K562 (cell line): ENCODE measurements at places on chromosomes 6 and 20.

- DNase-seq: no peak
These were observed 453.6 kb upstream of the FLRT3 start for GRCh38 chr20:14790771-14791620.

DNA sequence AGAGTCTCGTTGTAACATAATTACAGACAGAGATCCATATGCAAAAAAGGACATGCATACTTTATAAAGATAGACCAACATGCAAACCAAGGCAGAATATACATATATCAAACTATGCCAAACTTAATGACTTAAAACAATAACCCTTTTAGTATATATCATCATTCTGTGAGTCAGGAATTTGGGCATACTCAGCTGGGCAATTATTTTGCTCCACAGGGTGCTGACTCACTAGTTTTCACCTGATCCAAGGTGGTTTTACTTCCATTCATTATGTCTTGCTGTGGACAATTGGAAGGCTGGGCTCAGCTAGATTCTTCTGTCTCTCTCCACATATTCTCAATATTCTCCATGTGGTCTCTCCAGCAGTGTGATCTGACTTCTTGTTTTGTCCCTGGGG, 41.2 kb upstream of the RNF146 start:
- DNase-seq: no peak

GRCh38 chr6:90434094-90434493, 137.5 kb upstream of the BACH2 start:
- DNase-seq: no peak

- no peak for DNase-seq
These were observed 509.5 kb upstream of the ID4 start for GRCh38 chr6:19327661-19328060.

DNA sequence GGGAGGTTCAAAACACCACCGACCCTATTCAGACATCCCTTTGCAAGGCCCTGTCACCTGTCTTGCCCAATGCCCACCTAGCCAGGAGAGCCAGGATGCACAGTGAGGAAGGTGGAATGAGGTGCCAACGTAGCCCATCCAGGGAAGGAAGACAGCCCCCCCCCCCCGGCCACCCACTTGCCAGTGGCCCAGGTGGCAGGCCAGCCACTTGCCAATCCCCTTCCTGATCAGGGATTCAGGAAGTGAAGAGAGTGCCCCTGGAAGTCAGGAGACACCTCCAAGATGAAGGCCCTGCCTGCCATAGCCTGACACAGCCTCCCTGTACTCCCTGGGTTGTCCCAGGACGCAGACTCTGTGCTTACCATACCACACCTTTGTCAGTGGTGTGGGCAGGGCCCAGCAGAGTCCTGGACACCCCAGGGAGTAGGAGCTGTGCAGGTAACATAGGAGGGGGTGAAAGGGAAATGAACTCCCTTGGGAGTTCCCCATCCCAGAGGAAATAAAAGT, 54.7 kb downstream of the MRPL14 start:
- DNase-seq: no peak

- DNase-seq: peak; percentile 25
These were observed 93.3 kb downstream of the ADGRB3 start for GRCh38 chr6:68728159-68728979.

DNA sequence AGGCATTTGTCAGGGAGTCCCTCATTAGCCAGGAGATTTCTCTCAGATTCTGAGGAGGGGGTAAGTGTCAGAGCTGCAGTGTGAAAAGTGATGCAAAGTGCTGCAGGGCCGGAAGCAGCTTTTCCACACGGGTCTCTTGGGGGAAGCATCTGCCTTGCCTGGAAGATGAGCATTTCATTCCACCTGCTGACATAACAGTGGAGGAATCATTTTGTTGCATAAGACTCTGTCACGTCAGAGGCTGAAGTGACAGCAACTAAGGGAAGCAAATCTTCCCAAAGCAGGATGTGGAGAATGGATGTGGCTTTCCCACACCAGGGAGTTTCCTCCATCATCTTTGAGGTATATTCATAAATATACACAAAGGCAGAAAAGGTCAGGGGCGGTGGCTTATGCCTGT, 22.8 kb downstream of the DCBLD1 start:
- DNase-seq: no peak
